ENCODE measurements at places on chromosomes 4 and X.
A peak's percentile ranks its signal among the peaks of the same experiment; 100 is the strongest.

DNA sequence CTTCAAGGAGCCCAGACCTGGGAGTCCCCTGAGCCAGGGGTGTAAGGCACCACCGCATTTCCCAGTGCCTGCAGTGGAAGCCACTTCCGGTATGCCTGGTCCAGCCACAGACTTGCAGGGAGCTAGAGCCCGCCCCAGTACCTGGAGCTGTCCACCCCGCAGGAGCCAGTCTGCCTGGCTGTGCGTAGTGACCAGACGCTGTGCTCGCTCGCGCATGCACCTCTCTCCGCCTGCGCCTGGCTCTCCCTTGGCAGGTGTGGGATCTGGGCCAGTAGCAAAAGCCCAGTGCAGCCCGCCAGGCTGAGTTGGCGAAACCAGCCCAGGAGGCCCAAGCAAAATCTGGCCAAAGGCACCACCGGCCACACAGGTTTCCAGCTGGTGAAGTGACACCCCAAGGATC, 973.7 kb upstream of the AGA start:
- DNase-seq, result no peak

- peak; percentile 52 for DNase-seq
Measured at GRCh38 chrX:130916636-130917422, 13.8 kb upstream of the ENOX2 start.

DNA sequence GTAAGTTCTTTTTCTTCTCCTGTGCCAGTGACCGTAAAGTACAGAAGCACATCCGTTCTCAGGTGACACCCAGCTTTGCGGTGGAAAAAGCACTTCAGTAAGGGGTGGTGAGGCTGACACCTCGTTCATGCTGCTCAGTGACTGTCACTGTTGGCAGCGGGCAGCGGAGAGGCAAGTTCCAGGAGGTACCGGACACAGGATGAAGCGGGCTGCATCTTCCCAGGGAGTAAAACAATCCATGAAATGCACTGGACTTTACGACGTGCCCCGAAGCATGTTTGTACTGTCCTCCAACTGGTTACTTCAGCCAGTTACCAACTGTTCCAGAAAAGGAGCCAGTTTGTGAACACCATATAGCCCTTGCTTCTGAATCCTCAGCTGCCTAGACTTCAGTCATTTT, 110.7 kb downstream of the ZNF827 start:
- DNase-seq, result peak; percentile 19

- DNase-seq, result no peak
Measured at GRCh38 chrX:153595859-153596857, 2.8 kb downstream of the CCNQ start.

GRCh38 chrX:53449632-53450031, 15.5 kb upstream of the HSD17B10 start:
- no peak for DNase-seq

GRCh38 chr4:145501051-145501660, 19.5 kb downstream of the SMAD1 start:
- no peak for DNase-seq

GRCh38 chr4:128600996-128601871, 208.3 kb upstream of the JADE1 start:
- DNase-seq, result no peak

DNA sequence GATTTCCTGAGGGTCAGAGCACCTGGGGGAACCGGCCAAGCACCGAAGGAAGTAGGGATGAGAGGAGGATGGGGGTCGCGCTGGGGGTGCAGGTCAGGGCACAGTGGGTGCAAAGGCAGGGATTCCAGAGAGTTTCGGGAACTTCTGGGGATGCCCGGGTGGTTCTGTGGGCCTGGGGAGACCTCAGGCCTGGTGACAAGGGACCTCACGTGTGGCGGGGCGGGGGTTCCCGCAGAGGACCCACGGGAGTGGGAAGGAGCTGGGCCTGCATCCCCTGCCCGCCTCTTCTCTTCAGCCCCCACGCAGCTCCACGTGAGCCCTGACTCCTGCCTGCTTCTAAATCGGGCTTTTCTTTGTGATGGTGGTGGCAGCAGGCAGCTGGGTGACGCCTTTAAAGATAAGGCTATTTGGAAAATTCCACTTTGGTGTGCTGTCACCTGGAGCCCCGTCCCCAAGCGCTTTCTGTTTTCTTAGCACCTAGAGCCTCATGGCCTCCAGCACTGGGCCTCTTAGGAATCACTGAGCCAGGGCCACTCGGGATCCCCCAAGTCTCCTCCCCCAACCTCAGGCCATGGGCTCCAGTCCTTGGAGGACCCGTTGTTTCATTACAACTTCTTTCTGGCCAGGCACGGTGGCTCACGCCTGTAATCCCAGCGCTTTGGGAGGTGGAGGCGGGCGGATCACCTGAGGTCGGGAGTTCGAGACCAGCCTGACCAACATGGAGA, 7.1 kb upstream of the TBC1D14 start:
- DNase-seq, result no peak

GRCh38 chrX:23799469-23800065, 16.6 kb downstream of the SAT1 start:
- no peak for DNase-seq

- DNase-seq, result no peak
Measured at GRCh38 chr4:23855912-23856605, 33.8 kb downstream of the PPARGC1A start.

- DNase-seq, result peak; percentile 40
Measured at GRCh38 chr4:8176547-8177399, 18.2 kb upstream of the ABLIM2 start.

DNA sequence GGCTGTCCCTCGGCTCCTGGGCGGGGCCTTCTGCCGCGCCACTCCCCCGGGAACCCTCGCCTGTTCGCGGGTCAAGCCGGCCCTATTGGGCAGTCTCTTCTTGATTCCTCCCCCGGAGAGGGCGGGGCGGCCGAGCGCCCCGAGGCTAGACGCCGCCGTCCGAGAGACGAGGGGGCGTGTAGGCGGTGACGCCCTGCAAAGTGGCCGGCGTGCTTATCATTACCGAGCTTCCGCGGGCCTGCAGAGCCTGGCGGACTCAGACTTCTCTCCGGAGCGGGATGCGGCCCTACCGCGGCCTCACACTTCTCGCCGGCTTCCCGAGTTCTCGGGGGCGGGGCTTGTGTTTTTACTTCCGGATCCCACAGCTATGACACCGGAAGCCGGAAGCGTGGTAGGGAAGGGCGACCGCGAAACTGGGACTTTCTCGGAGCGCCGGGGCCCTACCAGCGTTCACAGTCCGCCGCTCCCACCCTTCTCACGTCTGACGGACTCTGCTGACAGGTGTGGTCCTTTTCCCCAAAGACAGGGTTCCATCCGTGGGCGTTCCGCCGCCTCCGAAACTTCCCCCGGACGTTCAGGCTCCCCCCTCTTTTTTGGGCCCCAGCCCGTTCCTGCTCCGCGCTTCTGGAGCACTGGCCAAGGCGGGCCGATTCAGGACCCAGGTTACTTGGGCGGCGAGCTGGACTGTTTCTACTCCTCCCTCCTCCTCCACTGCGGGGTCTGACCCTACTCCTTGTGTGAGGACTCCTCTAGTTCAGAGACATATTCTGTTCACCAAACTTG, at the start of gene IKBKG:
Gene IKBKG, plus strand, starts transcription at position 376 of the 783 bp plus-strand sequence. CDS start 4,383 bp downstream, outside the sequence.
- DNase-seq, result peak; percentile 91

DNA sequence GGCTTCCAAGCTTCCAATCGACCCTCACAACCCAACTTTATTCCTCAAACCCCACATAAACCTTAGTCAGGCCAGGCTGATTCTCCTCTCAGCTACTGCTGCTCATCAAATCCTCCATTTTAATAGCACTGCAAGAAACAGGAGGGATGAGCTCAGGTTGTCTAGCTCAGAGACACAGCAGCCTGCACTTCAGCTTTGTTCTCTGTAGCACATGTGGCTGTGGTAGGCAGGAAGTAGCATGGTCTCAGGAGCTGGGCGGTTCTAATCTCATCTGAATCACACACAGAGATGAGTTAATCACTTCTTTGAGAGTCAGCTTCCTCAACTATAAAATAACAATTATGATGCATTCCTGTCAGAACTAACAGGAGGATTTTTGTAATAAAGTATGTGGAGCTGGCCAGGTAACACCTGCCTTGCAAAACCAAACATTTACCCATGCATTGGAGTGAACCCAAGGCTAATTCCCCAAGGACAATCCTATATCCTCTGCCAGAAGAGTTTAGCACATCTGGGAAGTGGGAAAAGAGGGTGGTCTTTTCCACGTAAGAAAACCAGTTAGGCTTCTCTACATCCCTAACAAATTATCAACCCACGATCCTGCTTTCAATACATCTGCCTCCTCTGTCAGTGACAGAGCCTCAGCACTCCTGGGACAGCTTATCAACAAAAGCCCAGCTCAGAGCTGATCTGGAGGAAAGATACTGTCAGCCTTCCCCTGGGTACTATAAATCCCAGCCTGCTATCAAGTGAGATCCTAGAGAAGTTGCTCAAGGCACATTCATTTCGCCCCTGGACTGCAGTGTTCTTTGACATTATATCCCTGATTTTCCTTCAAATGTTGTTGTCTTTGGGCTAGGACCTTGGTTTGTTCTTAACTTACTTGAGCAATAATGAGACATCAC, 32.8 kb downstream of the ELOVL6 start:
- peak; percentile 64 for DNase-seq

- DNase-seq, result no peak
Measured at GRCh38 chr4:51901363-51901762, 58.4 kb downstream of the DCUN1D4 start.

DNA sequence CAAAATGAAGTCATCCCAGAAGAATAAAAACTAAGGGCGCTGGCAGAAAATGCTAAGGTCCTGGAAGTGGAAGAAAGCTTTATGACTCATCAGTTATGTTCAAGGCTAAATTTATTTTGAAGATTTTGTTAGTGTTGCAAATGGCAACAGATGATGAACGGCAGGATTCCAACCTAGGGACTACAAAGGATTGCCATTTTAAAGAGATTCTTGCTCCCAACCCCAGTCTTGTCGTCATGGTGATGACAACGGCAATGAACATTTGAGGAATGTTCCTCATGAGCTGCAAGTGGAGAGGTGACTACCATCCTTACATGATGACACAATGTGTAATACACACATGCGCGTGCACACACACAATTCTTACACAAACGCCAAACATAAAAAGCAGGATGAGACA, 54.4 kb upstream of the FTHL17 start:
- DNase-seq, result no peak

DNA sequence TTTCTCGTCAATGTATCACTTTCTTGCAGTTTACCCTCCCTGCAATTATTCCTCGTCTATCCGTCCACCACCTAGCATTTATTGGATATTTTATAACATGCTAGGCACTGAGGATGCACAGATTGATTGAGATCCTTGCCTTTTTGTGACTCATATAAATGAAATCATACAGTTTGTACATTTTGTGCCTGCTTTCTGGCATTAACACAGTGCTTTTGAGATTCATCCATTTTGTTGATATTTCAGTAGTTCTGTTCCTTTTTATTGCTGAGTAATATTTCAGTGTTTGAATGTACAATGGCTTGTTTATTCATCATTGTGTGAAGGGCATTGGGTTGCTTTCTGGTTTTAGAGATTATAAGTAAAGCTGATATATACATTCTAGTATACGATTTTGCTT, 841 bp downstream of the TBC1D19 start:
- DNase-seq, result no peak

GRCh38 chr4:143397887-143398286, 61.2 kb downstream of the GAB1 start:
- no peak for DNase-seq

Measured in CD4-positive, alpha-beta T cell treated with Interleukin-4 for 1 hour (primary cell).